ENCODE measurements at places on chromosomes 4 and X.

GRCh38 chrX:16137416-16138107 lies 14.2 kb downstream of the GRPR start:
- DNase-seq, result no peak

DNA sequence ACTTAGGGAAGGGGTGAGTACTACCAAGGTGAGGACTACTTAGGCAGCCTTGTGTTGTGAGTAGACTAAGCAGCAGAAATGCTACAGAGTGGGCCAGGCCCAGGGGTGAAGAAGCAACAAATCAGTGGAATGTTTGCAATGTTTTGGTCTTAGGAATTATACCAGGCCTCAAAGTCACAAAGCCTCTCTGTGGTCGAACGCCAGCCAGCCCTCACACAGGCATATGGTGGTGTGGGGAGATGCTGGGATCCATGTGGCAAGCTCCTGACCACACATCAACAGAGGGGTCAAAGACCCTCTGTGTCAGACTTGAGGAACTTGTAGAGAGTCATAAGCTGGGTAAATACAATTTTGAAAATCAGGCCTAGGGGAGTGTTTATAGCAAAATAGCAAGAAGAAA lies 153.8 kb upstream of the KLF3 start:
- no peak for DNase-seq

DNA sequence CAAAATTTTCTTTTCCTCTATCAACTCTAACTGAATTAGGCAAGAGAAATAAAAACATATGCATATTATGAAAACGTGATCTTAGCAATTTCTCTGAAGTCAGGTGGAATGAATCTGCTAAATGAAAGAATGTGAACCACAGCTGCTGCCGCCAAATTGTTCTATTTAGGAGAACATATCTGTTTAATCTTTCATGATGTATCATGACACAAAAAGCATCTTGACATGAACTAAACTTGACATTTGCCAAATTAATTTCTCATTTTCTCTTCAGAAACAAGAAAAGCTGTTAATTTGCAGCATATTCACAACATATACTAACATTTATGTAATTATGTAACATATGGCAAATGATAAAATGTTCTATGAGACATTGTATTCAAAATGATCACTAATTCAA lies 1237.9 kb downstream of the TECRL start:
- DNase-seq, result no peak

GRCh38 chr4:21815651-21816377 lies 132.8 kb downstream of the KCNIP4 start:
- DNase-seq, result no peak

GRCh38 chrX:150438165-150438564 lies 75.0 kb downstream of the MAMLD1 start:
- peak; percentile 45 for DNase-seq
